Caudate nucleus (tissue), 63 donors: ENCODE measurements at places on chromosomes 4 and X.

- DNase-seq, result no peak
Measured at GRCh38 chr4:120085705-120086104, 19.1 kb upstream of the MAD2L1 start.

DNA sequence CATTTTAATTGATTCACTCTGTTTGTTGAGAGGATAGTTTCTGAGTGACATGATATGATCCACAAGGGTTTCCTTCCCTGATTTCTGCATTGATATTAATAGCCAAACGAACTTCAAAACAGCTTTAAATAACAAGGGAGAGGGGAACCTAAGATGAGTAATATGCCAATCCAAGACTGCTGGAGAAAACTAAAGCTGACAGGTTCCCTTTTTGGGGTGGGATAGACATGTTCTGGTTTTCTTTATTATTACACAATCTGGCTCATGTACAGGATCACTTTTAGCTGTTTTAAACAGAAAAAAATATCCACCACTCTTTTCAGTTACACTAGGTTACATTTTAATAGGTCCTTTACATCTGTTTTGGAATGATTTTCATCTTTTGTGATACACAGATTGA is 182.2 kb downstream of the AR start:
- DNase-seq, result no peak

GRCh38 chr4:3820806-3821579 is 54.8 kb downstream of the ADRA2C start:
- DNase-seq, result no peak

DNA sequence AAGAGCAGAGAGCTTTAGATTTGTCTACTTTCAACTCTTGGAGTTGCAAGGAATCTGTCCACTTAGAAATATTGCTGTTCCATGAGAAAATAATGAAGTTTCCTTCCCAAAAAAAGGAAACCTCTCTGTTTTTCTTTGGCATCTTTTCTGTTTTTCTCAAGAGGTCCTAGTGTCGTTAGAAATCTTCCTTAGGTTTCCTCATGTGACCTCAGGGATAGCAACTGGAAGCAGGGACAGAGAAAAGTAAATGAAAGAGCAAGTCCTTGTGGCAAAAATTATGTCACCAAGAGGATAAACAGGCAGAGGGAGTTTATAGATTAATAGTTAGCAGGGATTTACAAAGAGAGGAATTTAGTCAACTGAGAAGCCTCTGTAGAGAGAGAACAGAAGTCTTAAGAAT is 478.4 kb upstream of the ADGRL3 start:
- no peak for DNase-seq

GRCh38 chr4:108244606-108245005 is 75.9 kb upstream of the LEF1 start:
- DNase-seq, result no peak

- peak; percentile 64 for DNase-seq
Measured at GRCh38 chrX:75522565-75523431, at the start of gene ZDHHC15. Gene ZDHHC15 (minus strand): TSS chrX:75523037. CDS start chrX:75523024, 13 bp downstream.

GRCh38 chrX:42466332-42467046 is 311.5 kb downstream of the PPP1R2C start:
- DNase-seq, result no peak

GRCh38 chr4:25076625-25077398 is 46.1 kb upstream of the LGI2 start:
- no peak for DNase-seq

DNA sequence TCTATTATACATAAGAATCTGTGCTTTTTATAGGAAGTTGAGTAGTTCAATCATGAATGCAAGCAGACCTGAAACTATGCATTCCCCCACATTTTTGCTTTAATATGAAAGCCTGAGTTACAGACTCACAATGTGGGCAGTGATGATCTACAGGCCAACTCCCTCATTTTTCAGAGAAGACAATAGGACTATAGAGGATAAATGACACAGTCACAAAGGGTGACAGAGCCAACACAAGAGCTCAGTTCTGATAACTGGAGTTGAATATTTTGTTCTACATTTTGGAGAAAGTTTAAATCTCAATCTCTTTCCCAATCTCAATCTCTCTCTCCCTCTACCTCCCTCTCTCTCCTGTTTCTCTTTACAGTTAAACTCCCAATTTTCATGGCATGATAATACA is 27.0 kb downstream of the MBNL3 start:
- DNase-seq, result no peak

- no peak for DNase-seq
Measured at GRCh38 chrX:27078371-27078770, 384.8 kb downstream of the PPP4R3C start.

DNA sequence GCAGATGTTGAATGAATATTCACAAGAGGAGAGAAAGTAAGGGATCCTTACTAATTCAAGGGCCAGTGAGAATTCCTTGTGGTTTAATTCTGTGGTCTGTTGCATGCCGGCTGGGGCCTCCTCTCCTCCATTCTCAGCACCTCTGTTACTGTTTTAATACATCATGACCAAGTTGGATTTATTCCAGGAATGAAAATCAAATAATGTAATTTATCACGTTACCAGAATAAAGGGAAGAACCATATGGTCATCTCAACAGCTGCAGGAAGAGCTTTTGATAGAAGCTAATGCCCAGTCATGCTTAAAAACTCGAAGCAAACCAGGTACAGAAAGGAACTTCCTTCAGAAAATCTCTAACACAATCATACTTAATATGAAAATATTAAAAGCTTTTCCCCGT is 54.1 kb downstream of the GRK4 start:
- DNase-seq, result no peak

DNA sequence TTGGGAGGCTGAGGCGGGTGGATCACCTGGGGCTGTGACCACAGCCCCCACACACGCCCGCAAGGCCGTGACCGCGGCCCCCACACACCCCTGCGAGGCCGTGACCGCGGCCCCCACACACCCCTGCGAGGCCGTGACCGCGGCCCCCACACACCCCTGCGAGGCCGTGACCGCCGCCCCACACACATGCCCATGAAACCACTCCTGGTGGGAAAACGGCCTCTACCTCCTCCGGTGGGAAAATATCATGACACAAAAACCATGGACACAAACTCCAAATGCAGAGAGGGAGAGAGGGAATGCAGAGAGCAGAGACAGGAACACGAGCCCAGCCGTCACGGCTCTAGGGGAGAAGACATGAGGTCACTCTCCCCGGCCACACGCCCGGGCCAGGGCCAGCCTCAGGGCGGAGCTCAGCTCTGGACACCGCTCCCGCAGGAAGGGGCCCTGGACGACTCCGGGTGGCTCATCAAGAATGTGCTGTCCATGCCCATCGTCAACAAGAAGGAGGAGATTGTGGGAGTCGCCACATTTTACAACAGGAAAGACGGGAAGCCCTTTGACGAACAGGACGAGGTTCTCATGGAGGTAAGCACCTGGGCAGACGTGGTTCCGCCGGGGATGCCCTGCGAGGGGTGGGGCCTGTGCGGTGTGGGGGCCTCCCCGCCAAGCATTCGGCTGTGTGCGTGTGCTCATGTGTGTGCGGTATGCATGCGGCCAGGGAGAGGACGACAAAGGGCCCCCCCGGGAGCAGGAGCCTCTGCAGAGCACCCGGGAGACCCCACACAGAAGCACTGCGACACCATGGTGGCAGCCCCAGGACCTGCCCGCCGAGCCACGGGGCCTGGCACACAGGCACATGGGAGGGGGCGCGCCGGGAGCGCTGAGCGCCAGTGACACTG is 17.4 kb downstream of the ATP5ME start:
- DNase-seq, result no peak

- DNase-seq, result no peak
Measured at GRCh38 chrX:12370497-12370986, 232.3 kb downstream of the FRMPD4 start.

DNA sequence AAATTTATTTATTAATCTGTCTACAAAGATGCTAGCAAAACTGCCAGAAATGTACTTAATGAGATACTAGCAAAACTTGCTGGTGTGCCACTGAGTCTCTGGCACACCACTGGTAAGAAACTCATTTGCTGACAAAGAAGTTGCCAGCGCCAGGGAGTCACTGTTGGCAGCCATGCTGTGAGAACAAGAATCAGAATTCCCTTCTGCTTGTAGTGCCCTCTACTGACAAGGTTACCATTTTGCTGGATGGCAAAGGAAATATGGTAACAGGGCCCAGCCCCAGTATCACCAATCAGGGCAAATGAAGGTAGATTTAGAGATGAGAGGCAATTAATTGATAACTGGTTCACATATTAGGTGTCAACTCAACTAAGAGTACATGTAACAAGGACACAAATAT is 750.1 kb upstream of the ADGRL3 start:
- DNase-seq, result no peak

DNA sequence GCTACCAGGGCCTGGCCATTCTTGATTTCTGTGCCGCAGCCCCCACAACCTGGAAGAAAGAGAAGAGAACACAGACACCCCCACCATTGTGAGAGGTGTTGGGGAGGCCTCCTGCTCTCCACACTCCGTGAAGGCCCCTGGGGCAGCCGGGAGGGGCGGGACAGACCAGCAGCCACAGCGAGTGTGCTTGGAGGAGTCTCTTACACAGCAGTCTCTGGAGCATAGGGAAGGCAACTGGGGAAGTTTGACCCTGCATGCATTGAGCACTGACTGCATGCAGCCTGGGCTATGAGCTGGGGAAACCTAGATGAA is 77.9 kb downstream of the ABLIM2 start:
- DNase-seq, result no peak

DNA sequence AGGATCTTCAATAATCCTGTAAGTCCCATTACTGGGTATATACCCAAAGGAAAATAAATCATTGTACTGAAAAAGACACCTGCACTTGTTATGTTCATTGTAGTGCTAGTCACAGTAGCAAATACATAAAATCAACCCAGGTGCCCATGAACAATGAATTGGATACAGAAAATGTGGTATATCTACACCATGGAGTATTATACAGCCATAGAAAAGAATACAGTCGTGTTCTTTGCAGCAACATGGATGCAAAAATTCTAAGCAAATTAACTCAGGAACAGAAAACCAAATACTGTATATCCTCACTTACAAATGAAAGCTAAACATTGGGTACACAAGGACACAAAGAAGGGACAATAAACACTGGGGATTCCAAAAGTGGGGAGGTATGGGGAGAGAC is 100.8 kb upstream of the BMP2K start:
- no peak for DNase-seq

GRCh38 chr4:142463206-142463605 is 382.9 kb downstream of the INPP4B start:
- DNase-seq, result no peak

- no peak for DNase-seq
Measured at GRCh38 chr4:59612235-59612634, 1587.9 kb upstream of the ADGRL3 start.

DNA sequence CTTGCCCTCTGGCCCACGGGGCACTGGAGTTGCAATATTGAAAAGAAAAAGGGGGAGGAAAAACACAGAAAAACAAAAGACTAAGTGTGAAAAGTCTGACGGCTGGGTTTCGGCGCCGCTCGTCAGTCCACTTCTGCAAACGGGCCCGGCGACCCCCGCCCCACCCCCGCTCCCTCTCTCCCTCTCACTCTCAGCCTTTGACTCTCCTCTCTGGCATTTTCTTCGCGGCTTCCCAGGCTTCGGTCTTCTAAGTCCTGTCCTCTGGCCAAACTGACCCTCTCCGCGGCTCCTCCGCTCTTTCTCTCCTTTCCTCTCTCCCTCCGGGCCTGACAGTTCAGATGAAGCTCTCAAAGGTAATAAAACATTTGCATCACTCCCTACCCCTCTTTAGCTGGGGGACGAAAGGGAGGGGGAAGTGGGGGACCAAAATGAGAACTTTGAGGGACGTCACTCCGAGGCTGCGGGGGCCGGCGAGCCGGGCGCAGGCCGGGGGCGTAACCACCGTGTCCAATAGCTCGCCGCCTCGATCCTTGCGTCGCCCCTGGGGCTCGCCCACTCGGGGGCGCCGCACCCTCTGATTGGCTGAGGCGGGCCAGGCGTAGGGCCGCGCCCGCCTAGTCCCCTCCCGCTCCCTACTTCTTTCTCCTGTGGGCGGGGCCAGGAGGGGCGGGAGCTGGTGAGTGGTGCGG is at the start of gene NKX6-1:
Gene NKX6-1, minus strand, starts transcription at position 358 of the 689 bp plus-strand sequence. CDS start 1,064 bp downstream, outside the sequence.
- DNase-seq, result no peak

GRCh38 chr4:18722748-18723191 is 701.2 kb upstream of the LCORL start:
- DNase-seq, result no peak

DNA sequence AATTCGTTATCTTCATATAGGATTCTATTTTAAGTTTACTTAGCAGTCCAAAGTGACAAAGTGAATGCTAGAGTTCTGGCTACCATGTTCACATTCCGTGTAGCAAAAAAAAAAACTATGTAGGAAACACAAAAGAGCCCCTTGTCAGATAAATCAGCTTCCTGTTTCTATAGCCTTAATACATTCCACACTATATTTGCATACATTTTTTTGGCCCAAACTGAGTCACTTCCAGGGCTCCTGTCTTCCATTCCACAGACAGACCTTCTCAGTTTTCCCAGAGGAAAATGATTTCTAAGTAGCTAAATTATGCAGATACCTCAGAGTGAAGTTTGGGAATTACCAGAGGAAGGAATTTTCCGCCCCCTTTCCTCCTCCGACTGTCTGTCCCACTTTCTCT is 841.9 kb upstream of the HS3ST1 start:
- DNase-seq, result no peak

DNA sequence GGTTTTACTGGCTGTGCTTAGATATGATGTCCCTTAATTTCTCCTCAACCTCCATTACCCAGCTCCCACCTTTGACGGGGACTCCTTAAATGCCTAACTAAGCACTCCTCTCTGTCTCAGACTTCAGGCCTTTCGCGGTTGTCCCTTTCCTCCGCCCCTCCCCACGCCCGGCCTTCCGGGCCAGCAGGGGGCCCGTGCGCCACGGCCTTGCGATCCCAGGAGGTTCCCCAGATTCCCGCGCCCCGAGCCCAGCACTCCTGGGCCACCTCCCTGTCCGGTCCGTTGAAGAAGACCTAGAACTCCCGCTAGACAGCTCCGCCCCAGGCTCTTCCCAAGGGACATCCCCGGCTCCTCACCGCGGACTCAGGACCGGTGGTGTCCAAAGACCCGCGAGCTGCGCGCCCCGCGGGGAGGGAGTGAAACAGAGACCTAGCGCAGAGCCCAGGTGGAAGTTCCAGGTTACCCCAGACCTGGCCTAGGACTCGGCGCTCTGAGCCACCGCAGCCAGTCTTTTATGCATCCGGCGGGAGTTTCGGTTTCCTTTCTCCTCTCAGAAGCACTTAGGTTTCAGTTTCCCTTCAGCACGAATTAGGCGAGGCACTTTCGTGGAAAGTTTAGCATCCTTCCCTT is at the start of gene DDX60:
Gene DDX60, minus strand, starts transcription at position 487 of the 630 bp plus-strand sequence. CDS start 7,493 bp downstream, outside the sequence.
- DNase-seq, result peak; percentile 53

GRCh38 chrX:123424546-123424945 is 240.5 kb downstream of the GRIA3 start:
- DNase-seq, result no peak

DNA sequence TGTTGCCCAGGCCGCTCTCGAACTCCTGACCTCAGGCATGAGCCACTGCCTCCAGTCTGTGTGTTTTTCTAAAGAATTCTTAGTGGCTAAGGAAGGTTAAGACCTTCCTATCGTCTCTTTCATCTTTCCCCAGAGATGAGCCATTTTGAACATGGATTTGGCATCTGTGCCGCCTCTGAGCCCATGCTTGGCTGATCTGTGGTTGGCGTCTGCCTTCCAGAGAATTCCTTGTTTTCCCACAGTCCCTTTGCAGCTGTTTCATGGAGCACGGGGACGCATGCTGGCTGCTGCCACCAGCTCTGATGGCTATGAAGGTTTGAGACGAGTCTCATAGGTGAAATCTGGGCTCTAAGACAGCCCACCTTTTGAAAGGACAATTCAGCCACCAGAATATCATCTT is 60.4 kb downstream of the SHROOM2 start:
- no peak for DNase-seq
